ENCODE measurements at places on chromosomes 5 and 9.

- peak; percentile 21 for DNase-seq
These were observed 33.5 kb downstream of the TMEM245 start for GRCh38 chr9:109086221-109086620.

DNA sequence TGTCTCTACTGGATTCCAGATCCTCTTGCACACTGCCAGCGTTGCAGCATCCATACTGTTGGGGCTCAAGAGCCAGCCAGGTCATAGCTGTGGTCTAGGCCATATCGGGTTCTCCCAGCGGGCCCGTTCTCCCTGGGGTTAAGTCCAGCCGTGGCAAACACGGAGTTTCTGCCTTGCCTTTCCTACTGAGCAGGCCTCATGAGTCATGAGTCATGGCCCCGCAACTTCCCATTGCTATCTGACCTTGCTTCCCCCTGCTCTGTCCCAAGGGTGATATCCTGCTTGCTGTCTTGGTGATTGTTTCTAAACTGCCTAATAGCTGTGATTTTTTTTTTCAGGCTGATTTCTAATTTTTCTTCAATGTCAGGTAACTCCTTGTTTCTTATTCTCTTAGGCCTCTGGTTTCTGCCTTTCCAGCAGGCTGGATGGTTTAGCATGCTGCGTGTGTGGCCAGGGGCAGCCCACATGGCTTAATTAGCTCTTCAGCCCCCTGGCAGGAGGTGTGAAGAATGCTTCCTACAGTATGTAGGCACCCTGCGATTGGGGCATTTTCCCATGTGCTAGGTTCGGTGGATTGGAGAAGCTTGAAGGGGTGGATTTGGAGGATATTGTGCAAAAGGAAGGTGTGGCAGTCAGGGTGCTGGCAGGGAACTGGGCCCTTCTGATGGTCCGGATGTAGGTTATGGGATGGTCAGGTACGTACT is 18.7 kb downstream of the DAPK1 start:
- peak; percentile 64 for DNase-seq

GRCh38 chr5:92863666-92864065 is 717.4 kb downstream of the NR2F1-AS1 start:
- no peak for DNase-seq

DNA sequence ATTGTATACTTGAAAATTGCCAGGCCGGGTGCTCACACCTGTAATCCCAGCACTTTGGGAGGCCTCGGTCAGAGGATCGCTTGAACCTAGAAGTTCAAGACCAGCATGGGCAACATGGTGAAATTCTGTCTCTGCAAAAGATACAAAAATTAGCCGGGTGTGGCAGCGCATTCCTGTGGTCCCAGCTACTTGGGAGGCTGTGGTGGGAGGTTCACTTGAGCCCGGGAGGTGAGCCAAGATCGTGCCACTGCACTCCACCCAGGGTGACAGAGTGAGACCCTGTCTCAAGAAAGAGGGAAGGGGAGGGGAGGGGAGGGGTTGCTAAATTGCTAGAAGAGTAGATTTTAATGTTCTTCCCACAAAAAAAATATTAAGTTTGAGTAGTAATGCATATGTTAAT is 53.2 kb downstream of the FNBP1 start:
- DNase-seq, result no peak

DNA sequence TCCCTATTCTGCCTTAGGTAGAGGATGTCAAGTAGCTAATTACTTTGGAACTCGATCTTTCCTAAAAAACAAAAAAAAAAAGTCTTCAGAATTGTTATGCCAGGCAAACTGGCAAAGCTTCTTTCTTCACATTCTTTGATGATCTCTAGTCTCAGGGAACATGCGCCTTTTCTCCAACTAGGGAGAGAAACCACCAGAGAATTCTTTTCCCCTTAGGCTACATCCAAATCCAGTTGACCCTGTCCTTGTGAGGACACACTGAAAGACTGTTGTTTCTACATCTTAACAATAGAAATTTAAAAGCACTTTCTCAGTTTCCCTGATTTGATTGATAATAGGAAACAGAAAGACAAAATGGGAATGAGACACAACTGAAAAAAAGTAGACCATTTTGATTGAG is 94.7 kb upstream of the ITGA2 start:
- DNase-seq, result no peak

DNA sequence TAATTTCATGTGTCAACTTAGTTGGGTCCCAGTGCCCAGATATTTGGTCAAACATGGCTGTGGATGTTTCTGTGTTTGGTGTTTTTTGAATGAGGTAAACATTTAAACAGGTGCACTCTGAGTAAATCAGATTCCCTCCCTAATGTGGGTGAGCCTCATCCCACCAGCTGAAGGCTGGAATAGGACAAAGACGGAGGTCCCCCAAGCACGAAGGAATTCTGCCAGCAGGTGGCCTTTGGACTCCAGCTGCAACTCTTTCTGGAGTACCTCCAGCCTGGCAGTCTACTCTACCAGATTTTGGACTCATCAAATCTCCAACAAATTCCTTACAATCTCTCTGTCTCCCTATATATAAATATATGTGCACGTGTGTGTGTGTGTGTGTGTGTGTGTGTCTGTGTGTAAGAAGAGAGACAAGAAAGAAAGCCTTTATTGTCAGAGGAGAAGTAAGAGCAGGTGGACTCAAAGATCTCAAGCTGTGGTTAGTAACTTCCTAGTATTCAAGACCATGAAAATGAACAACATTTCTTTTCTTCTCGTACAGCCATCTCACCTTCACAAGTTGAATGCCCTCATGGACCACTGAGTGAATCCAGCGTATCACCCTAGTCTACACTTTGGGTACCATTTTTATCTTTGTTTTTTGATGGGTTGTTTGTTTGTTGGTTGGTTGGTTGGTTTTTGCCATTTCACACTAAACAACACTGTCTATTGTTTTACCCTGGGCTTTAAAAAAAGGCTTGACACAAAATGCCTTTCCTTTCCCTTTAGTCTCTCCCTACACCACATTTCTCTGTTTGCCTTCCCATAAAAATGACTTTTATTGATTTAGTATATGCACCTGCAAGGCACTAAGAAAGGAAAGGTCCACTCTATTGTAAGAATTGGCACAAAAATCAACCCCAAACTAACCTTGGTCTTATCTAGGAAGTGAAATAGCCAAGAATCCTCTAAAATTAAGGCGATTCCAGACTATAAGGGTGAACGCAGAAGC is 118.7 kb downstream of the TENT4A start:
- no peak for DNase-seq

DNA sequence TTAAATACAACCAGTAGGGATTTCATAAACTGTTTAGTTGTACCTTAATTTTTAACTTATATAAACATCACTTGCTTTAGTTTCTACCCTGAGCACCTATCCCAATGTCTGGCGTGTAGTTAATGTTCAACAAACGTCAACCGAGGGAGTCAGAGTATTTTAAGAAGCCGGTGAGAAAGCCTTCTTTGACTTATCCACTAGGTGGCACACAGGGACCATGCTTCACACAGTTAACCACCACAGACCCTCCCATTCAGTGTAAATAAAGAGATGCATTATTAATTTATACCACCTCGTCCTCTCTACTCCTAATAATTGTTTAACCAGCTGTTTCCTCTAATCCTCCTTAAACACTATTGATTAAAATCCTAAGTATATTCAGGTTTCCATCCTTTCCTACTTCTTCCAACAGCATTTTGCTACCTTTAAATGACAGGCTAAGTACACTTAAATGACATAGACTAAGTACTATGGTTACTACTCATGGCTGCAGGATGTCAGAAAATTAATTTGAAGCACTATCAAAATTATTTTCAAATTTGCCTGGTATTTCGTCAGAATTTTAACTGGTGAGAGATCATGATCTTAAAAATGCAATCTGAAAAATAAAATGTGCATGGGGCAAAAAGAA is 2.3 kb downstream of the HAPLN1 start:
- peak; percentile 75 for DNase-seq

GRCh38 chr5:11110128-11110527 is 349.1 kb upstream of the DAP start:
- no peak for DNase-seq

DNA sequence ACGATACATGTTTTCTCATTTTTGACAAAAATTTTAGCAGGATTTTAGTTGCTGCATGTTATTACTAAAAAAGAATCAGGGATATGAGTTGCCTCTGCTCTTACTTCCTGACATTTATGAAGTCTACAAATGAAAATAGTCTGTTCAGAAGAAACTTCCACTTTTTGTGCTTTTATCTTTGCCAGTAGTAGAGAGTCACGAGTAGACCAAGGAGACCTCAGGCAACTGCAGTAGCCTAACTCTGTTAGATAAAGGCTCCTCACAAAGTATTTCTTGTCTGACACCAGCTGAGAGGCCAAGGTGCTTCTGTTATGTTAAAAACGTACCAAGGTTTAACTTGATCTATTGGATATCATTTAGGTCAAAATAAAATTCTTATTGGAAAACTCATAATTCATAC is 333.9 kb downstream of the NR2F1-AS1 start:
- no peak for DNase-seq

DNA sequence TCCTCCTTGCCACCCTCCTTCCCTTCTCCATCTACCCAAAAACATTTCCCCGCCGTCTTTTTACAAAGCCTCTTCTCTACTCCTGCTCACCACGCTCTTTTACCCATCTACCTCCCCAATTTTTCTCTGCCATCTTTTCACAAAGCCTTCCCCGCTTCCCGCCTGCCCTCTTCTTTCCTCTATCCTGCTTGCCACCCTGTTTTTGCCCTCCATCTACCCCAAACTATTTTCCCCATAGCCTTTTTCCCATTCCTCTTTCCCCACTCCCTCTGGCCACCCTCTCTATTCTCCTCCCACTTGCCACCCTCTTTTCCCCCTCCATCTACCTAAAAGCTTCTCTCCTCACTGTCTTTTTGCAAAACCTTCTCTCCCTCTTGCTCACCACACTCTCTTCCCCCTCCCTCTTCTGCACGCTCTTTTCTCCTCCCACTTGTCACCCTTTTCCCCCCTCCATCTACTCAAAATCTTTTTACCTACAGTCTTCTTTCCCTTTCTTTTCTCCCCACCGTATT is 19.4 kb upstream of the TRIM52 start:
- no peak for DNase-seq

DNA sequence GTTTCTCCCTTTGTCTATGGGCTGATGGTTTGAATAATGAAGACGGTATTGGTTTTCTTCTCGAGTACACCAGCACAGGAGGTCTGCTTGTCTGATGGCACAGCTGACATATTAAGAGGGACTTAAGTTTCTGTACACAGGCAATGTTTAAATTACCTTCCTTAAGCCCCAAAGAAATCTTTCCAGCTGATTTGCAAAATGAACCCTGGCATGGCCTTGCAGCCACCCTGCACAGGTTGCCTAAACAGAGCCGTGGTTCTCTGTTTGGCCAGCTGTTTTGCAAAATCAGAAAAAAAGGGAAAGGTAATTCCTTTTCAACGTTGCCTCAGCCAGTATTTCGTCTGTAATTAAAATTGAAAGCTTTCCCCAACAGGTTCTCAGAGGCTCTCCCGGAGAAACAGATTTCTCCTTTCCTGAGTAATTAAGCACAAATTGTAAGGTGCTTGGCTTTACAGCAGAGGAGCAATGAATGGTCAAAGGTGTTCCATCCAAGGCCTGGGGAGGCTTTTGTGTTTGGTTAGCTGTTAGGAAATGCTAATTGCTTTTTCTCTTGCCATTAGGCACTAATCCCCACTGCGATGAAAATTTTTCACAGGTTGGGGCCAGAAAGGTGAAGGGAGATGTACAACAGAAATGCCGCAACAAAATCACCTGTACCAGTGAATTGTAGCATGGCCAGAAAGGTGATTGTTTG is 138.9 kb downstream of the RASEF start:
- no peak for DNase-seq

DNA sequence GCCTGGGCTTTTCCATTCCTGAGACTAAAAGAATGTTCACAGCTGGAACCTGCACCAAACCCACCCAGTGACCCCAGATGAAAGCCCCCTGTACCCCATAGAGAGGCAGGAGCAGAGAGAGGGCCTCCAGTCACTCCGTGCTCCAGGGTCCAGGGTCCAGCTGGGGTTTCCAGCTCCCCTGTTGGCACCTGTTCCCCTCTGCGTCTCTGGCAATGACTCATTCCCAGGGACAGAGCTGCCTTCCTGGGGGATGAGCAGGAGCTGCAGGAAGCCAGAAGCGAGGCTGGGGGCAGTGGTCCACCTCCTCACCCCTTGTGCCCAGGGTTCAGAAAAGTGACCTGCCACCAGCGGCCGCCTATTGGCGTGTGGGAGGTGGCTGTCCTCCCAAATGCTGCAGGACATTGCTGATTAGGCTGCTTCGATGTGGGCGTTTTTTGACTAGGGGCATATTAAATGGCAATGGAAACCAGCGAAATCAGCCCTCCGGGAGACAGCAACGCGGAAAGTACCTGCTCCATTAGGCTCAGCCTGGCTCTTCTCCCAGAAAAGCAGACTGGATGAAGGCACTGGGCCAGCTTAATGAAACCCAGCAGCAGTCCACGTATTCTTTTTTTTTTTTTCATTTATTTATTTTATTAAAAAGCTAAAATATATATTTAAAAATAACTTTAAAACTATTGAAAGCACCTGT is 97.4 kb downstream of the DAP start:
- DNase-seq, result peak; percentile 85

DNA sequence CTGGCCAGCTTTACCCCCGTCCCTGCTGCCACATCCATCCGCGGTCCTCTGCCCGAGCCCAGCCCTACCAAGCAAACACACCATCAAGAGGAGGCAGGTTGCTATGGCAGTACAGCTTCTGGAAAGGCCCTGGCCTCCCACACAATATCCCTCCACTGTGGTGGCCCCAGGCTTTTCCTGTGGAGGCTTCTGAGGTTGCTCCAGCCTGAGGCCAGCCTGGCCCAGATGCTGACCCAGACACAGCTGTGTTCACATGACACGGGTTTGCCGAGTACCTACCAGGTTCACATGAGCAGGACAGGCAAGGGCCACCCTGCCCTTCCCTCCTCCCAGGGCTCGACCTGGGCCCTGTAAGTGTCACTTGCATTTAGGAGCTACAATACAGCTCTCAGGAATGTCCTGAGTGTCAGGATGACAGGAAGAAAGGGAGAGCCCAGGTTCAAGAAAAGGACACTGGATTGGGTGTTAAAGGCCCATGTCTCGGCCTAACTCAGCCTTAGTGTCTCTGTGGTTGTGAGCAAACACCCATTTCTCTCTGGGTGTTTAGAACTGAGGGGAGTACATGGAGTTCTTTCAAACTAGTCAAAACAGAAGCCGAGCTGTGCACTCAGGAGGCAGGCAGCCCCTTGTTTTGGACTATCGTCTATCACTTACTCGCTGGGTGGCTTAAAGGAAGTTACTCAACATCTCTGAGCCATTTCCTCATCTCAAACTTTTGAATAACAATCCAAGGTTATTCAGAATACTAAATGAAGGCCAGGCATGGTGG is 40.2 kb downstream of the NAIF1 start:
- no peak for DNase-seq

- peak; percentile 48 for DNase-seq
These were observed 127.7 kb upstream of the C9orf72 start for GRCh38 chr9:27701016-27701415.

All from muscle of leg (tissue), 16 donors.